HS-27A (cell line): ENCODE measurements at places on chromosomes 7 and 10.

GRCh38 chr10:132115732-132116131 lies 50.0 kb downstream of the JAKMIP3 start:
- no peak for DNase-seq

DNA sequence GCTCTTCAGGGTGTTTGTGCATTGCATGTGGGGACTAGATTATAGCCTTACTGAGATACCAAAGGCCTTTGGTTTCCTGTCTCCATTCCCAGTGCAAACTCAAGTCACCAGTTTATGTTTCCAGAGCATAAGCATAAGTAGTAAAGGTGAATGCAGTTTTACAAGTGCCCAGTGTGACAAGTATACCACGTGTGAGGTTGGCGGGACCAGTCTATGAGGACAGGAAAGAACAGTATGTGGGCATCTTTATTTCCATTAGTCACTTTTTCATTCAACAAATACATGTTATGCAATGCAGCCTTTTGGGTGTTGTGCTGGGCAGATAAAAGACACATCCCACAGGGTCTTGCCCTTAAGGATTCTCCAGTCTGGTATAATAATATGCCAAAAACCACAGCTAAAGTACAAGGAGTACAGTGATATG lies 146.5 kb downstream of the ARID5B start:
- no peak for DNase-seq

- DNase-seq, result no peak
Observed at GRCh38 chr7:138325434-138325833, 134.6 kb upstream of the TRIM24 start.

DNA sequence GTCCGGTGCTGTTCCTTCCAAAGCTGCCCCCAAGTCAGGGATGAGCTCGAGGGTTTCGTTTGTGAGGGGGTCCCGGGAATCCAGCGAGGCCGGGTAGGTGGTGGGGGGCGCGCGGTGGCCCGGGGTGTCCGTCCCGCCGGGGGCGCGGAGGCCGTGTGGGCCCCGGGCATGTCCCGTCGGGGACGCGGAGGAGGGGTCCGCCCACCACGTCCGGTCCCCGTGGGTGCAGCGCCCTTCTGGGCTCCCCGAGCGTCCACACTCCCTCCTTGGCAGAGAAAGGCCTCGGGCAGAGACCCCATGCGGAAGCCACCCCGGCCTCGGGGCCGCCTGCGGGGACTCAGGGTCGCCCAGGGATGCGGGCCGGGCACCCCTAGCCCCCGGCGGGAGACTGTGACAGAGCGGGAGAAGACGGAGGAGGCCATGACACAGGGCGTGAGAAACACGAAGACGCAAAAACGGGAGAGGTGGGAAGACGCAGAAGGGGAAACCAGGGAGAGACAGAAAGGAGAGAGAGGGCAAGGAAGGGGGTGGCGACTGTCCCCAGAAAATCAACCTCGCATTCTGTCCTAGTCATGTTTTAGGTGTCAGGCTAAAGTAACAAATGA lies 640 bp upstream of the ZNF425 start:
- no peak for DNase-seq

GRCh38 chr7:94060752-94061151 lies 56.6 kb upstream of the BET1 start:
- no peak for DNase-seq
